Stimulated activated CD4-positive, alpha-beta T cell treated with anti-CD3 and anti-CD28 coated beads, Interleukin-1b, Interleukin-23, amount 100 ng/mL, for 48 hours (primary cell): ENCODE measurements at places on chromosomes 1 and 21.
A peak's percentile ranks its signal among the peaks of the same experiment; 100 is the strongest.

GRCh38 chr21:20254964-20255363 is 743.2 kb upstream of the NCAM2 start:
- DNase-seq: no peak

GRCh38 chr21:19510057-19510456 is 1106.5 kb upstream of the TMPRSS15 start:
- DNase-seq: no peak

DNA sequence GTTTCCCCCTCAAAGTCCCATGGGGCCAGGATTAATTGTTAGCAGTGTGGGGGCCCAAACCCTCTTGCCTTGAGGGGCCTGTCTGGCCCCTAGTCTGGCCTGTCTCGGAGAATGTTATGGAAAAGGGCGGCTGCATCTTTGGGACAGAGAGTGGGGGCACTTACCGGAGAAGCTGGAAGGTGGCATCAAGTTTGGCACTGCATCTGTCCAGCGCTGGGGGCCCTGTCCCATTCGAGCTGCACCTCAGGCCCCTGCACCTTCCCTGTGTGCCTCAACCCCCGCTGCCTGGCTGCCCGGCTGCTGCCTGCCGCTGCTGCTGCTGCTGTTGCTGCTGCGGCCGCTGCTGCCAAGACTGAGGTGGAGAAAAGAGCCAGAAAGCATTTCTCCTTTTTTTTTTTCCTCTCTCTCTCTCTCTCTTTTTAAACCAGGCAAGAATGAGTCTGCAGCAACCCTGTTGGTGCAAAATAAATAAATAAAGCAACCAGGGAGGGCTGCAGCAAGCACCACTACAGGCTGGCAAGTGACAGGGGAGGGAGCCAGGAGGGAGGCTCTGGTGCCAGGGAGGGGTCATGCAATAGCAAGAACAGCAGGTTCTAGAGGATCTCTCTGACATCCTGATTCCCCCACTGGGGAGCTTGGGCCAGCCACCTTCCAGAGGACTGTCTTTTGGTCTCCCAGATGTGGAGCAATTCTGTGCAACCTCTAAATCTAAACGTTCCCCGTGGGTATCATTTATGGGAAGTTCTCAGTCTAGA is at the start of gene LINGO4:
TSS of gene LINGO4 (minus strand) at position 354 of the 755 bp plus-strand sequence. CDS start 2,715 bp downstream, outside the sequence.
- no peak for DNase-seq

DNA sequence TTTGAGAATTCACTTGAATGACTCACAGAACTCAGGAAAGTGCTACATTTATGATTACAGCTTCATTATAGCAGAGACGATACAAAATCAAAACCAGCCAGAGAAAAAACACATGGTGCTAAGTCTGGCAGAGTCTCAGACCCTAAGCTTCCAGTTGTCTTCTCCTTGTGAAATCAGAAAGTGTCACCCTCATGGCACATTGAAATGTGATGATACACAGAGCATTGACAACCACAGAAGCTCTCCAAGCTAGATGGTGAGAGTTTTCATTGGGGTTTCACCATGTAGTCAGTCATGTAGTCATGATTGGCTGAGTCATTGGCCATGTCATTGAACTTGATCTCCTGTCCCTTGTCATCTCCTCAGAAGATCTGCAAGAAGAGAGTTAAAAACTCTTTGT is 526.6 kb downstream of the MRPL39 start:
- DNase-seq: no peak

GRCh38 chr1:12537294-12537693 is 80.7 kb downstream of the DHRS3 start:
- no peak for DNase-seq

GRCh38 chr1:50275566-50275965 is 147.7 kb downstream of the DMRTA2 start:
- no peak for DNase-seq

GRCh38 chr21:38428211-38428610 is 70.1 kb downstream of the ERG start:
- DNase-seq: no peak

DNA sequence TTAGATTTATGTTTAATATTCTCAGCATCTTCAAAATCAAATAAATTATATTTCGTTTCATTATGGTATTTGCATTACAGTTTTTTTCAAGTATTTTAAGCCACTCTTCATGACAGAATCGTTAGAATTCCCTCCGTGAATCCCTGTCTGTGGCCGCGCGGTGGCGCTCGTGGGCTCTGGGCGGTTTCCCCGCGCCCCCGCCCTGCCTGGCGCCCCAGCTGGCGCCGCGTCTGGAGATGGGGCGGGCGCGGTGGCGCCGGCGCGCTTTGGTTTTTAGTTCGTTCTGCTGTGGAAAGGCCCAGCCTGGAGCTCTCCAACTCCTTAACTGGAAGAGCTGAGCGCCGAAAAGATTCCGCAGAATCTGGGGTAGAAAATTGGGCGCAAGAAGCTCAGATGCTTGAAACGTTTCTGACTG is 25.7 kb downstream of the PRMT2 start:
- no peak for DNase-seq

GRCh38 chr1:156383023-156383422 is 14.0 kb downstream of the RHBG start:
- DNase-seq: peak; percentile 71

GRCh38 chr1:172405912-172406311 is 14.6 kb upstream of the C1orf105 start:
- no peak for DNase-seq

DNA sequence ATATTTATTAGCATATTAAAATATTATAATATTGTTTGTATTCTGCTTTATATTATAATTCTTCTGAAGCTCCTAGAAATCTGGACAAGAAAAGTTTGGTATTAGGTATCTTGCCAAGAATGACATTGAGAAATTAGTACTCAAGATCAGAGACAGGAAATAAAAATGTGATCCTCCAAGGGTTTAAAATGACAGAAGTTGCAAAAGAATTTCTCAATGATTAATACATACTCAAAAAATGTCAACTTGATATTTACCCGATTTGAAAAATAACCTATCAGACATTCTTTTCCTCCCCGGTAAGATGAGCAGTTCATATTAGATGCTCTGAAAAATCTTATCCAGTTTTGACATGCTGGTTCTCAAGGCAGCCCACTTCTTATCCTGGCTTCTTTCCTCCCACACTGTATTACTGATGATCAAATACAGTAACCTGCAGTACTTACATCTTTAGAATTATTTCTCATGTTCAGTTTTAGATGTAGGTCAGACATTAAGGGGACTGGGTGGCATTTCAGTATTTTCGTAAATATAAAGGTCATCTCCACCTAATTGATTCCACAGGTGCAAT is 55.3 kb downstream of the CACHD1 start:
- no peak for DNase-seq

DNA sequence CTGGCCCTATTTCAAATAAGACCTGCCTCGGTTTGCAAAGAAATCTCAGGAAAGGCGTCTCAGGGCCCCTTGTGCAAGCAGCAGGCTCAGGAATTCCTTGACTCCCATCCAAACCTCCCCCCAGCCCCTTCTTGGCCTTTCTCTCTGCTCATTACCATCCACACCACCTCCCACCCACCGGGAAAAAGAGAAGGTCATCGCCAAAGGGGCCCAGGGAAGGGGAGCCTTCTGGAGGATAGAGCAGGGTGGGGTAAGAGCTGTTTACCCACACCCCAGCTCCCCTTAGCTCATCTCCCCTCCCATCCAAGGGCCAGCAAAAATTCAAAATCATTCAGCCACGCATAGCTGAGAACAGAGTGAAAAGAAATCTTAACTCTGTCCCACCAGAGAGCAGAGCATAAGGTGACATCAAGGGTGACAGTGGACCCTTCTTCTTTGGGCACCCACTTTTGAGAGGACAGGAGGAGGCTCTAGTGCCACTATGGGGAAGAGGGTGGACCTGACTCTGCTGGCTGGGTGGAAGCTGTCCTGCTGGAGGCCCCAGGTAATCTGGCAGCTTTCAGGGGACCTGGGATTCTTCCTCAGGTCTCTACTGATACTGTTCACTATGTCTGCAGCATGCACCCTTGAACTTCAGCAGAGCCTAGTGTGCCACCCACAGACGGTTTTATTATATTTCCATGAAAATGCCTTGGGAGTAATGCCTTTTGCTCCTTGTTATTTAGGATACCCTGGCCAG is 3.9 kb upstream of the WNT2B start:
- no peak for DNase-seq

DNA sequence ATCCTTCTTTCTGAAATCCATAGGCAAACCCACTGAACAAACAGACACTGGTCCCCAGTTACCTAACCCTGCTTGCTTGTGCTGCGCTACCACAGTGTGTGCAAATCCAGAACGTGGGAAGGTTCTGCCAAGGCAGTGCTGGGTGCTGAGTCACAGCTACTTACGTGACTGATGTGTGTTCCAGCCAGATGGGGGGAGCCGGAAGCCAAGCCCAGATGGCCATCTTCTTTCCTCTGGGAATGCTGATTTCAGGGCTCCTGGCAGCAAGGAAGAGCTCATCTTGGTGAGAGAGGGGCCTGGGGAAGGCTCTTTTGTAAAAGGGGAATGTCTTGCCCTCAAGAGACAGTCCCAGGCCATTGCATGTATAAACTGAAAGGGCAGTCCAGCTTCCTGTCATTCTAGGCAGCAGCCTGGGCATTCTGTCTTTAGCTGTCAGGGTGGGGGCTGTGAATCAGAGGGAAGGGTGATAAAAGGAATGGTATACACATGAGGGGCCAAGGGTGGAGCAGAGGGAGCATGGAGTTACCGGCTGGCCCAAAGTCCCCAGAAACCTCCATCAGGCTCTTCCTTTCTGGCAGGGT is 54.1 kb downstream of the CD46 start:
- no peak for DNase-seq

DNA sequence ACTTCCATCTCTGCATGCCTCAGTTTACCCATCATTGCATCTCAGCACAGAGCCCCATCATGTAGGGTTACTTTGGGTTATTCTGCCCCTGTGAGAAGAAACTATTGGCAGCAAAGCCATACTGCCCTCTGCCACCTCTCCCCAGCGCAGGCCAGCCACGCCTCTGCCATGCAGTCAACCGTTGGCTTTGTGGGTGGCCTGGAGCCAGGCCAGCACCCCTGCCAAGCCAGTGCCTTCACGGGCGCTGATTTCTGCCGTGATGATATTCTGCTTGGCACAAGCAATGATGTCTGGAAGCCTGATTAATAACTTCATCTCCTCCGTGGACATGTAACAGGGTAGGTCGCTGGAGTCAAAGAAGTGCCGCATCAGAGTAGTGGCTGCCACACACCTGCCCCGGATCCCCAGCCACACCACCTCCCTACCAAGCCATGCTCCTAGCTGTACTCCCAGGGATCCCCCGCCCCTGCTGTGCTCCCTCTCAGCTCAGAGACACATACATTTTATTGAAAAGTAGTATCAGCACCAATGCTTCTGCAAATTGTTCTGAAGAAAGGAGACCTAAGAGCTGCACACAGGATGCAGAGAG is 15.0 kb upstream of the CEP85 start:
- DNase-seq: no peak

- DNase-seq: no peak
Observed at GRCh38 chr21:38956856-38957571, 151.3 kb downstream of the ETS2 start.

GRCh38 chr1:230808281-230808872 is 59.9 kb downstream of the C1orf198 start:
- DNase-seq: no peak

DNA sequence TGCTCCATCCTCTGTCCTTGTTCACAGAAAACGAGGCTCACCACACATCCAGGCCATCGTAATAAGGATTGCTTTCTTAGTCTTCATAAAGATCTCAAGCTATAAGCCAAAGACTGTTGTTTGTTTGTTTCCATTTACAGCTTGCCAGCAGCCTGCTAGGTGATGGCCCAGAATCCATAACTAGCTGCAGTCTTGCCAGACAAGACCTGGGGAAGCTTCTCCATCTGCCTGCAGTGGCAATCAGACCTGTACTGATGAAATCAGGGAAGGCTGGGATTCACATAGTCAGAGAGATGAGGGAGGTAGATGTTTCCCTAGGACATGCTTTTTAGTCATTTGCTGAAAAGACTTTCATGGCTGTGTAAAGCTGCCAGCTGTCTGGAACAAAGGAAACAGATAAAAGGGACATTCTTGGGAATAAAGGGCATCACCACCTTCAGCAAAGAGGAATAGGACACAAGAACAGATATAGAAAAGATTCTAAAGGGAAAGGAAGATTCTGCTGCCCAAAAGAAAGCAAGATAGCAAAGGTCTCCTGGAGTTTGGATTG is 51.0 kb downstream of the MT1HL1 start:
- no peak for DNase-seq

DNA sequence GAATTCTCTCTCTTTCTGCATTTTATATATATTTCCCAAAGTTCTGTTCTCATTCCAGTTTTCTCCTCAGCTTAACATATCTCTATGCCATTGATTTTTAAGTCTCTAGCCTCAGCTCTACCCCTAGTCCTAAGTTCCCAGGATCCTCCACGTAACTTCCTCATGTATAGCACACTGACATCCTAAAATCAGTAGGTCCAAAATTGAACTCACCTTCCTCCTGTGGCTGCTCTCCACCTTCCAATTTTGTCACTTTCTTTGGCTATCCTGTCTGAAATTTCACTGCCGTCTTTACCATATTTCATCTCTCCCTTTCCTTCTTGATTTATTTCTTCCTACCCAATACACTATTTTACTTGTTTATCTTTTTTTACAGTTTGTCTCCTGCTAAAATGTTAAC is 1.5 kb downstream of the SLAMF6 start:
- no peak for DNase-seq

DNA sequence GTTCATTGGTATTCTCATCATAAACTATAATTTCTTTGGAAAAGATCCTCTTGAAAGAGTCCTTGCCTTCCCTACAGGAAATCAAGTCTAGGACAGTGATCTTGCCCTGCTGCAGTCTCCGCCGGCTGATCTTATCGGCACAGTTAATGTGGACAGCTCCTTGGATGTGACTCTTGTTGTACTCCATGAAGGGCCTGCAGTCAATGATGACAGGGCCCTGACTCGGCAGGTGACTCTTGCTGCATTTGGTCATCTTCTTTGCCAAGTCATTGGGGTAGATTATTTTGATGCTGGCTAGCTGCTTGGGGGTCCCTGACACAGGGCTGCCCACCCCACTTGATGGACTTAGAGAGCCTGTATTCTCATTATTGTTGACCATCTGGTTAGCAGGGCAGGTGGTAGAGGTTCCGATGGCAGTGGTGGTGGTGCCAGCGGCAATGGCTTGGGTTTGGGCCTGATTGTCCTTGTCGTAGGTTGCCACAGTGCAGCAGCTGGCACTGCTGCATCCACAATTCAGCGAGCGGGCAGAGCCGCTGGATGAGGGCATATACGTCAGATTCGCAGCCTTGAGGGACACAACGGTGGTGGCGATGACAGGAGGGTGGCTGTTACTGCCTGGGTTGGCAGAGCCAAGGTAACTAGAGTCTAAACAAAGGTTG is 2.7 kb downstream of the DUSP10 start:
- no peak for DNase-seq
